Foreskin melanocyte (primary cell): ENCODE measurements at places on chromosomes 6 and 20.

DNA sequence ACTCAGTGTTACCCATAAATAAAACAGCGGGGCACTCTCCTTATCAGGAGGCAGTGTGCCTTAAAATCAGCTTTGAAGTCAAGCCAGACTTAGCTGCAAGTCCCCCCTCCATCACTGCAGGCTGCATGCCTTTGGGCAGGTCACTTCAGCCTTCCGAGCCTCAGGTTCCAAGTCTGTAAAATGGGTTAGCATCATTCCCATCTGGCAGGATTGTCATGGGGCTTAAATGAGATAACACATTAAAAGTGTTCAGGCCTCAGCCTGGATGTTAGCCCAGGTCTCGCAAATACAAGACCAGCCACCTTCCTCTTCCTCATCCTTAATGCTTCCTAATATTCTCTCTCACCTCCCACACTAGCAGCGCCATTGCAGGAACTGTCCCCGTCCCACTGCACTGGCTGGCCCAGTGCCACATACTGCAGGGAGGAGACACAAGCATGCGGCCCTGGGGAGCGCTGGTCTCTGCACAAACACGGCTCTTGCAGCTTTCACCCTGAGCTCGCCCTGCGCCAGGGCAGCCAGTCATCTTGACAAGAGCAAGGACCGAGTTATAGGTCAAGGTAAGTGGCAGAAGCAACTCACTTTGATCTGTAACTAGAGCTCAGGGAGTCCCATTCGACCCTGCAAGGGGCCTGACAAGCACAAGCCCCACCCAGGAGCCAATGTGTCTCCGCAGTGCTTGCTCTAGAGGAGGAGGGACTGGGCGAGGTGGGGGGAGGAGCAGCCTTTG is 564.6 kb upstream of the AGPAT4 start:
- DNase-seq: no peak

- no peak for DNase-seq
Measured at GRCh38 chr6:12266571-12266970, 23.6 kb upstream of the EDN1 start.

- DNase-seq: no peak
Measured at GRCh38 chr6:40604082-40604481, 16.9 kb upstream of the LRFN2 start.

GRCh38 chr6:80502871-80503270 is 396.4 kb downstream of the BCKDHB start:
- no peak for DNase-seq

- no peak for DNase-seq
Measured at GRCh38 chr6:93896081-93896480, 476.7 kb upstream of the EPHA7 start.

- DNase-seq: peak; percentile 34
Measured at GRCh38 chr20:20407891-20408805, 40.2 kb downstream of the INSM1 start.

DNA sequence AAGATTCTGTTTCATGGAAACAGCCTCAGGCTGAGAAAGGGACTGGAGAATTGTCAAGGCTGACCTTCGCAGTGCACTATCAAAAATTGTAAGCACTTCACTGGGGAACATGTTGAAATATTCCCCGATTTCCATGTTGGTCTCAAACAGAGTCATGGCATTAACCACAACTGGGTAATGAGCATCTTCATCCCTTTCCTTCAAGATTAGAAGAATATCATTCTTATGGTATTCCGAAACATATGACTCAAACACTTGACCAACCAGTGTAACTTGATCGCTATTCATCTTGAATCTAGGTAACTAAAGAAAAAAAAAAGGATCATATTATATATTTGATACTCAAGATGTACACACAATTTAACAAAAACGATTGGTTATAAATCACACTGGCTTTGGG is 3.5 kb downstream of the MCM9 start:
- no peak for DNase-seq

DNA sequence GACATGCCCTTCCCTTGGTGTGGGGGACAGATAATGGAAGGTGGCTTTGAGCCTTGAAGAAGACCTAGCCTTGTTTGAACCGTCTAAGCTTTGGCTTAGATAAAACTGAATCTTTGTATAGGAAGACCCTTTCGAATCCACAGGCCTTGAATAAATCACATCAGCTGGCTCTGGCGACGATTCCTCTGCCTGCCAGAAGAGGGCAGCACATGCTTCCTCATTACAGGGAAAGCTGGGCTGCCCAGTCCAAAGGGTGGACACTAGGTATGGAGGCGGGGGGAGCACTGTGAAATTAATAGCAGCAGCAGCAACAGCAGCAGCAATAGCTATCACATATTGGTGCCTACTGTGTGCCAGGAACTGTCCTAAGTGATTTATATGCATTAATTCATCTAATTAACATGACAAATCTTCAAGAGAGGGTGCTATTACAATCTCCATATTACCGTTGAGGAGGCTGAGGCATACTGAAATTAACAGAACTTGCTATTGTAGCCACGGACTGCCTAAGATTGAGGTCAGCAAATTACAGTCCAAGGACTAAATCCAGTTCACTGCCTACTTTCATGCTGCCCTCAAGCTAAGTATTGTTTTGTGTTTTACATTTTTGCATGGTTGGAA is 85.1 kb downstream of the CLIC5 start:
- peak; percentile 70 for DNase-seq

DNA sequence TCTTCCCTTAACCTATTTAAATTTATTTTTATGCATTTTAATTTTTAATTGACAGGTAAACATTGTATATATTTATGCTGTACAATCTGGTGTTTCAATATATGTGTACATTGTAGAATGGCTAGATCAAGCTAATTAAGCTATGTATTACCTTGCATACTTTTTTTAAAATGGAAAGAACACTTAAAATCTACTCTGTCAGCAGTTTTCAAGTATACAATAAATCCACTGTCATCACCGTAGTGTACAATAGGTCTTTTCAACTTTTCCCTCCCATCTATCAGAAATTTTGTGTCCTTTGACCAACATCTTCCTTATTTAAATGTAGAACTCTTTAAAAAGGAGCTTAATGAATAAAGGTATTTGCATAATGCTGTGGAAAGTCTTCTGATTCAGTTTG is 27.6 kb downstream of the RPS12 start:
- DNase-seq: no peak

GRCh38 chr20:1761116-1761515 is 103.5 kb upstream of the SIRPG start:
- DNase-seq: peak; percentile 45

GRCh38 chr20:19493794-19494495 is 264.1 kb upstream of the RIN2 start:
- DNase-seq: no peak

DNA sequence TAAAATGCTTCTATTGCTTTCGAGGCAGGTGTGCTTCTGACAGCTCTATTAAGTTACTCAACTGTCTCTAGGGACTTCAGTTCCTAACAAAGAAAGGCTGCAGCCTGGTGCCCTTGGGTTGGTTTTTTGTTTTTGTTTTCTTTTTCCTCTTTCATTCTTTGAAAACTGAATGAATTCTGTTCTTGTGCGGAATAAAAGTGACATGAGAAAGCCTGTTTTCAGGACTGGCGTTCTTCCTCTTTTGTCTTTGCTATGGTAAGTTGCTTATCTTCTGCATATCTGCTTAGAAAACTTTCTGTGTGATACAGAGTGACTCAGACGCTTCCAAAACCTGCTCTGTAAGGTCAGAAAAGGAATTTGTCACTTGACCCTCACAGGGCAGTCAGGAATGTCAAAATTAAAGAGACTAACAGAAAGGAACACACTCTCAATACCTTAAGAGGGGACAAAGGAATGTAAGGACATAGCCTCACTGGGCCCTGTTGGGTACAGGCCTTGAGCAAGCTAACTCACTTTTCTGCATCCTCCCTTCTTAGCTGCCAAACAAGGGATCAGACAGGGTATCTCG is 56.2 kb upstream of the NHSL1 start:
- DNase-seq: no peak

- DNase-seq: no peak
Measured at GRCh38 chr20:63497946-63498935, 642 bp downstream of the EEF1A2 start.

DNA sequence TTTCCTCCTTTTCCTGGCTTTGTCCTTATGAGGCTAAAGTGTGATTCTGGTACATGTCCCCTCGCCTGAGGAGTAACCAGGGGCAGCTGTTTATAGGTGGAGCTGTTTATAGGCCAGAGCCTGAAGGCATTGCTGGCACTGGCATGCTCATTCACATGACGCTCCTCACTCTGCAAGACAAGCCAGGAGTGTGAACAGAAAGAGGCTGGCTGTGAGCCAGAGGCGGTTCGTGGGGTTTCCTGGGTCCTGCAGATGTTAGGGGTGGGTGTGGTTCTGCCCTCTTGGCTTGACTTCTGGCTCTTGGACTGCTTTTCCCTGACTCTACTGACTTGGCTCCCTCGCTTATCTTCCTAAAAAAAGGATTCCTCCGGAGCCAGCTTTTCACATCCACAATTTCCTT is 12.8 kb upstream of the MDFI start:
- DNase-seq: no peak

DNA sequence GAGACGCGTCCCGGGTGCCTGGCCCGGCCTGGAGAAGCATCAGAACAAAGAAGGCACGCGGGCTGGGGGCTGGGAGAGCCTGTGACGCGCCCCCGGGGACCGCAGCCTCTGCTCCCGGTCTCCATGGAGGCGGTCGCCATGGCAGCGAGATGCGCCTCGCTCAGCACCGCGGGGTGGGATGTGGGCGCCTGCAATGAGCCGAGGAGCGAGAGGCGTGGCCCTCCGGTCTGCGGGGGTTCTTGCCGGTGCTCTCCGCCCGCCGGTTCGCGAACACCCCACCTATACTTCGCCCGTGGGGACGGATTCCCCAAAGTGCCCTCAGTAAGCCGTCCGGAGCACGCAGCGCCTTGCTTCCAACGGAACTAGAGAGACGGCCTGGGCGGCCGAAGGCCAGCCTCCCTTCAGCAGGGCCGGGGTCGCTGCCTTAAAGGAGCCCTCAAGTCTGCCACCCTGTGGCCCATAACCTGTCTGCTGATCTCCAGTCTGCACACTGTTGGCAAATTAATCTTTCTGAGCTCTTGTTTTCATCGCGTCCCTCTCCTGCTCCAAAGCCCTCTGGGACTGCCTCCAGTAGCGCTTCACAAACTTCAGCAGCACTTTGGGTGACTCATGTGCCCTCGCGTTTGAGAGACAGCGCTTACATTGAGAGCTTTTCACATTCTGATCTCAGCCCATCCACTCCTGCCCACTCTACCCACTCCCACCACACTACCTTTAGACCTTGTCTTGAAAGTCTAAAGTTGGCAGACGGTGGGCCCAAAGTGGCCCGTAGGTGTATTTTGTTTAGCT is 983 bp upstream of the ADISSP start:
- DNase-seq: peak; percentile 59

- DNase-seq: no peak
Measured at GRCh38 chr6:102841060-102841459, 1447.6 kb downstream of the GRIK2 start.

- DNase-seq: no peak
Measured at GRCh38 chr6:154593122-154593521, 82.6 kb upstream of the CNKSR3 start.

- DNase-seq: peak; percentile 93
Measured at GRCh38 chr6:53837865-53838769, 43.3 kb downstream of the LRRC1 start.

DNA sequence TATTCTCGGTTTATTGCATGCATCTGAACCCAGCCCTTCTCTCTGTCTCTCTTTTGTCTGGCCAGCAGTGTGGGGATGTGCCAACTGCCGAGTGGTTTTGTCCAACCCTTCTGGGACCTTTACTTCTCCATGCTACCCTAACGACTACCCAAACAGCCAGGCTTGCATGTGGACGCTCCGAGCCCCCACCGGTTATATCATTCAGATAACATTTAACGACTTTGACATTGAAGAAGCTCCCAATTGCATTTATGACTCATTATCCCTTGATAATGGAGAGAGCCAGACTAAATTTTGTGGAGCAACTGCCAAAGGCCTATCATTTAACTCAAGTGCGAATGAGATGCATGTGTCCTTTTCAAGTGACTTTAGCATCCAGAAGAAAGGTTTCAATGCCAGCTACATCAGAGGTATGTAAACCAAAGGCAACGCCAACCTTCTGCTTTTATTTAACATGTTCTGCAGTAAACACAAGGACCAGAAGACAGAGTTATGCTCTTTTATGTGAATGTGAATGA is 65.8 kb downstream of the ADGRG6 start:
- no peak for DNase-seq

DNA sequence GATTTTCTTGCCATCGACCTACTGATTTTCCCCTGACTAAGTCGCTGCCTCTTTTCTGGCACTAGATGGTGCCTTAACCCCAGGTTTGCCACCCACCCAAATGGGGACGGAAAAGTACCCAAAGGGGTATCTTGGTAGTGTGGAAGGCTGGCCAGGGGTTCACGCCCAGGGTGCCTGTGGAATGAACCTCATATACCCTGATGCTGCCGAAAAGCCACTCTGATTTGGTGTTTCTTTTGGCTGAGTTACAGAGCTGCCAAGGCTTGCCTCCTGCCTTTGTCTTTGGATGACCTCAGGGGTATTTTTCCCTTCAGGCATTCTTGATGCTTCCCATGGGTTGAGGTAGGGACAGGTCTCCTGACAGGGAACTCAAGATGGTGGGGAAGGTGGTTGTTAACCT is 78.1 kb downstream of the MAP3K7 start:
- DNase-seq: no peak

- peak; percentile 45 for DNase-seq
Measured at GRCh38 chr6:124676033-124676432, 286.2 kb upstream of the RNF217 start.

DNA sequence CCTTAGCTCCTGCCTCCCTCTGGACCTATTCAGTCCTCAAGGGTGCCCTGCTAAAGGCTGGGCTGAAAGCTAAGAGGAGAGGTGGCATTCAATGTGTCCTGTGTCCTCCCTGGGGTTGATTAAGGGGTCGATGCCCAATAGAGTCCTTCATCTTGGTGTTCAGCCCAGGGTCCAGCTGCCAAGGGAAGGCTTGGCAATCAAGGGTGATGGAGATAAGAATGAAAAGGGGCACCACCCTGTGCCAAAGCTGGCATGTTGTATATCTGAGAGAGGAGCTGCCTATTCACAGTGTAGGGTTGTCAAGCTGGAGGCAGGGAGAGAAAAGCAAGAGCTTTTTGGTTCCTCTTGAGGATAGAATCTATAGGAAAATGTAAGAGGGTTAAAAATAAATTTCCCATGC is 12.3 kb downstream of the C20orf173 start:
- DNase-seq: no peak

- DNase-seq: no peak
Measured at GRCh38 chr20:62707921-62708521, 615 bp upstream of the NTSR1 start.

GRCh38 chr20:41497186-41497895 is 120.8 kb downstream of the CHD6 start:
- no peak for DNase-seq
